ENCODE measurements at places on chromosomes 4 and X. TPM values are rescaled to one million over a fixed set of nuclear protein-coding genes. Genes with fewer than 3 reads are reported as not detected.

The CTSO gene
- 3.4 TPM for total RNA-seq

DNA sequence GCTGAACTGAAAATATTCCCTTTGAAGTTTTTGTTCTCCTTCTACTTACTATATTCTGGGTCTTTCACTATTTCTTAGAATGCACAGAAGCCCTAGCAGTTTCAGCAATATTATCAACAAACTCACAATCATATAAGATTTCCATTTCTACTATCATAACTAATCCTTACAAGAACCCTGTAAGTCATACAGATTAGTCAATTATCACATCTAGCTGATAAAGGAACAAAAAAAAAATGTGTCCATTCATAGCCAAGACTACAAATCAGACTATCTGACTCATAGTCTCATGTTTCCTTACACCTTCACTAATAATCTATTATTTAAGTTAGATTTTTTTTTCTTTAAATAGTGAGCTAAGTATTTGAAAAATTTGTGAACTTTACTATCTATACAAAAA, 72.5 kb downstream of the LRBA start:
- peaks cover 3% of the 10 kb centered on the region for H3K36me3 ChIP-seq
- H3K4me1 ChIP-seq: peaks cover 58% of the 10 kb centered on the region
- H3K4me3 ChIP-seq: no peak overlapping the region
- H3K27ac ChIP-seq: no peak overlapping the region

The CT83 gene
- not detected for total RNA-seq

GRCh38 chr4:169070071-169070894, 60.2 kb upstream of the CBR4 start:
- H3K4me3 ChIP-seq: no peak overlapping the region
- no peak overlapping the region for H3K27ac ChIP-seq
- no peak for DNase-seq
- peaks cover 2% of the 10 kb centered on the region for H3K4me1 ChIP-seq
- no peaks in the 10 kb centered on the region for H3K27me3 ChIP-seq

- H3K27ac ChIP-seq: no peak overlapping the region
- H3K4me1 ChIP-seq: no peaks in the 10 kb centered on the region
- H3K36me3 ChIP-seq: no peaks in the 10 kb centered on the region
These were observed 67.8 kb downstream of the SMC1A start for GRCh38 chrX:53354669-53355068.

DNA sequence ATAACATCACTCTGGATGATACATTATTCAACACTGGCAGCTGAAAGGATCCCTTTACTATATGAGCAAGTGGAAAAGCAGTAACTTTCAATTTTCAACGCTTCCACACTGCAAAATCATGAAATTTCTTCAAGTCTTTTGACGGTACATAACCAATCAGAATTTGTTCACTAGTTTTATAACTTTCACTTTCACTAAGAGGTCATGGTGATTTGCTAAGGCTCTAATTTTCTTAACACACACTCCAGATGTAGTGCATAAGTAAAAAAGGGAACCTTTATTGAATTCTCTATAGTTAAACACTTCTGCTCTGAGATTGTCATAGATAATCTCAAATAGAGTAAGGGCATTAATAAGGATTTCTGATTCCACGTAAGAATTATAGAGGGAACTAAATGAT, 4.1 kb downstream of the ARMCX2 start:
- peaks cover 13% of the 10 kb centered on the region for H3K4me1 ChIP-seq
- peak overlapping the region; percentile 33 for H3K4me3 ChIP-seq
- H3K27ac ChIP-seq: no peak overlapping the region

- no peak overlapping the region for H3K4me3 ChIP-seq
These were observed 12.0 kb downstream of the PLCXD1 start for GRCh38 chrX:292900-293897.

GRCh38 chr4:120964596-120964995, 42.1 kb upstream of the PRDM5 start:
- no peak for DNase-seq
- no peak overlapping the region for H3K27ac ChIP-seq
- no peaks in the 10 kb centered on the region for H3K36me3 ChIP-seq
- H3K27me3 ChIP-seq: no peaks in the 10 kb centered on the region
- no peaks in the 10 kb centered on the region for H3K4me1 ChIP-seq

Data from activated CD8-positive, alpha-beta T cell treated with anti-CD3 and anti-CD28 coated beads for 36 hours (primary cell).